NCI-H524 treated with DMSO at 0.1 percent for 48 hours (cell line): ENCODE measurements at places on chromosomes 5 and 9.

DNA sequence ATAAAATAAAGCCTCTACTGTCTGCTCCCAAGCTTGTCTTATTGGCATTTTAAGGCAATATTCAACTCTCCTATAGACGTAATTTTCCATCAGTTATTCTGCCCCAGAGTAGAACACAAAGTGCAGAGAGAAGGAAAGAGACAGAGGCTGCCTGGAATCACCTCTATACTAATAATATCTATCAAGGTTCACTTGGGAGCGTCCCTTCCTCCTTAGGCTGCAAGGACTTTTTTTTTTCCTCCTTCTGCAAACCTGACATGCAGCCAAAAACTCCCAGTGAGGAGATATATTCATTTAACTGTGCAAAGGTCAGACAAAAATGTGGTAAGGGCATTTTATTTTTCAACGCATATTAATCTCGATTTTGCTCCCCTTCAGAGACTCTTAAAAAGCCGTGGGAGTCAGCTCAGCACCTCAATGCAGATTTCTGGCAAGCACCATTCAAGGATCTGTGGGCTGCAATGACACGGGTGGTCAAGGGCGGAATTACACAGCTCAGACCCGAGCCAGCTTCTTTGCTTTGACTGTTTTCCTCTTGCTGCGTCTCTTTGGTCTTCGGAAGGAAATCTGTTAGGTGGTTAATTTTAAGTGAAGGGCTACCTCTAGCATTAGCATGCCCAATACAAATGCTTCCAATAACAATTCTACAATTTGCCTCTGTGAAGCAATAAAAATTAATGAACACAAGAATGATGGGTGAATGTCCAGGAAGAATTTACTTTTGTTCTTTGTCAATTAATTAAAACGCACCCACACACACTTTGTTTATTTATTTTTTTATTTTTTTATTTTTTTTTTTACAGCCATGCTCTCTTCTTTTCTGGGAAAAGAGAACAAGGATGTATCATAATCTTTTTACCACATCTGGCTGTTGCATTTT lies 587.7 kb upstream of the GRAMD2B start:
- DNase-seq = no peak

- DNase-seq = no peak
These were observed 107.5 kb downstream of the KCNN2 start for GRCh38 chr5:114469372-114469771.

DNA sequence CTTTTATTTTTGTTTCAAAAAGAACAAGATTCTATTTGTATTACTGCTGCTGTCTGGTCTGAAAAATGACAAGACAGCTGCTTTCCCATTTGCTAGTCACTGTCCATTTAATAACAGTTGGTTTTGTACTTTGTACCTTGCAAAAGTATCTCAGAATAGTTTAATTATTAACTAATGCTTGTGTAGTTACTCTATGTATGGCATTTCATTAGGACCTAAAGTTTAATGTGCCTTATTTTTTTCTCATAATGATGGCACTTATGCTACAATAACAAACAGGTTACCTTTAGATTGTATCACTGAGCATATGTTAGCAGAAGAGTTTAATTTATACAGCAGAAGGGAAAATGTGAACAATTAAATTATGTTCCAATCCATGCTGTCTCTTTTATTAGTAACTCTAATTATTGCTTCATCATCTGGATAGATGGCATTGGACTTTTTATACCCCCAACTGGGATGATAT lies 134.2 kb downstream of the CDH10 start:
- no peak for DNase-seq

GRCh38 chr9:14262827-14263226 lies 51.1 kb downstream of the NFIB start:
- no peak for DNase-seq

DNA sequence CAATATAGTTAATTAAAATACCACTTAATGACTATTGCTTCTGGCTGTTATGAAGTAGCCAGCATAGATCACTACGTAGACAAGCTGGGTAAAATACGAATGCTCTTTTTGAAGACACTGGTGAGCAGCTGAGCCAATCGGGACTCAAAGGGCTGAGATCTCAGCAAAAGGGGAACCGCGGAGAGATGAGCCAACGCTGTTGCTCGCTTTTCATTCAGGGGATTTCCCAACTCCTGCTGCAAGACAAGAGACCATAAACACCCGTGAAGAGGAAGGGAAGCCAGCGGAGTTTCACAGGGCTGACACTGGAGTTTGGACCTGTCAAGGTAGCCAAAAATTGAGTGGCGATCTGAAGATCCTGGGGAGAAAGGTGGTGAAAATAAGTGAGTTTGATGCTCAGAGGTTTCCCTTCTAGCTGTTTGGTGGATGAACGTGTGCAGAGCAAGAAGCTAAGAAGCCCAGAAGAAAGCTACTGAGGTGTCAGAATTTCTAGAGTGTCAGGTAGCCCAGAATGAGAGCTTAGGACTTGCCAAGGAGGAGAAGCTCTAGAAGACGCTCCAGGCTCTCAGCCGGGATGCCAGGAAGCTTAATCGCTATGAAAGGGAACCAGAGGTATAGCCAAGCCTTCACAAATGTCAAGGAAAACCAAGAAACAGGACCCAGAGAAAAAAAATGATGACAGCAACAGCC lies 79.6 kb upstream of the RNU6ATAC start:
- no peak for DNase-seq

- DNase-seq = no peak
These were observed 5.5 kb downstream of the IL31RA start for GRCh38 chr5:55856516-55857246.

- no peak for DNase-seq
These were observed 34.3 kb upstream of the RNF130 start for GRCh38 chr5:180105827-180106312.

- DNase-seq = no peak
These were observed 99.9 kb downstream of the ENC1 start for GRCh38 chr5:74540622-74541021.

- no peak for DNase-seq
These were observed 570.8 kb upstream of the TLE4 start for GRCh38 chr9:79001012-79001411.

DNA sequence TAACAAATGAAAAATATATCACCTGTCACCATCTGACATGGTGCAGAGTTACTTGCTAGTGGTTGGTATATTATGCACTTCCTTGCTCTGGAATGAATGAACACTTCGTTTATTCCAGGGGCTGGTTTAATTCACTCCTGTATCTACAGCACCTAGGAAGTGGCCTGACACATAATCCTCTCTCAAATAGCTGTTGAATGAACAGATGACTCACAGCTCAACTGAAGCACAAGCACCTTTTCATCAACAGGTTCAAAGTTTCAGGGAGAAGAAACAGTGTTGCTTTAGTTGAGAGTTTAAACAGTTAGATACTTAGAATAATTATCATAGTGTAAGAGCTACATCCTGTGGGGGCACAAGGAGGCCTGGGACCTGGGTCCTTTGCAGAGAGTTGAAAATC lies 135.0 kb upstream of the DAP start:
- DNase-seq = no peak

- DNase-seq = no peak
These were observed 60.0 kb downstream of the SGCD start for GRCh38 chr5:156386976-156387375.

GRCh38 chr9:113012492-113012891 lies 500 bp upstream of the ZNF883 start:
- no peak for DNase-seq

- no peak for DNase-seq
These were observed 37.3 kb downstream of the SEC61B start for GRCh38 chr9:99259231-99259918.

GRCh38 chr5:1031306-1031959 lies 22.8 kb downstream of the NKD2 start:
- DNase-seq = no peak

- no peak for DNase-seq
These were observed 312.5 kb downstream of the ACTL7B start for GRCh38 chr9:108543251-108543778.

DNA sequence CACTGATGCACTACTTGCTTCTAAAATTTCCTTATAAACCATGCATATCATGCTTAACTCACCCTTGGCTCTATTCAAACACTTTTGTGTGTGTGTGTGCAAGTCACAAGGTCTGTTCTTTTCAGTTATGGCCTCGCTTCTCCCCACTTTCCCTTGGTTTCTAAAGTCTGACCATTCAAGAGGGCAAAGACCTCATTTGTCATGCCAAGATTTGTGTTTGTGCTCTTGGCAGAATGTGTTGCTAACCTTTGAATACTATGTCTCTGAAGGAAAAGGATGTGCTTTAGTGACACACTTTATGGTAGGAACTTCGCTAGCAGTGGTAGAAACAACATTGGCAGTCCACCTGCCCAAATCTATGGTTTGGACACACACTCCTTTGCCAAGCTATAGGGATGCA lies 50.4 kb downstream of the SNX18 start:
- DNase-seq = no peak

DNA sequence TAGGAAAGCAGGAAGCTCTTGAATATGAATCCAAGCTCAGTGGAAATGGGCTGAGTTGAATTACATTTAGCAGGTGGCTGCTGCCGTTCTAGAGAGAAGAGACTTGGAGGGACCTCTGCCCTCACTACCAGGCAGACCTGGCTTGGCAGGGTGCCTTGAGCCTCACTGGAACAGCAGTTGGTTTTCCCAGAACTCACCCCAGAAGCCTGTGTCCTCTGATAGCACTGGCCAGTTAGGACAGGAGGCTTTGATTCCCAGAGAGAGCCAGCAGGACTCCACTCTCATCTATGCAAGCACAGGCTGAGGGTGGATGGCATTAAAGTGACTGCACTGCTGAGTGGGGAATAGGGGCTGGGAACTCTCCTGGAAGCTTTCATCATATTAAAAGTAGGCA lies 54.8 kb downstream of the PWWP2A start:
- no peak for DNase-seq

GRCh38 chr5:77915346-77915745 lies 139.2 kb upstream of the TBCA start:
- DNase-seq = no peak

DNA sequence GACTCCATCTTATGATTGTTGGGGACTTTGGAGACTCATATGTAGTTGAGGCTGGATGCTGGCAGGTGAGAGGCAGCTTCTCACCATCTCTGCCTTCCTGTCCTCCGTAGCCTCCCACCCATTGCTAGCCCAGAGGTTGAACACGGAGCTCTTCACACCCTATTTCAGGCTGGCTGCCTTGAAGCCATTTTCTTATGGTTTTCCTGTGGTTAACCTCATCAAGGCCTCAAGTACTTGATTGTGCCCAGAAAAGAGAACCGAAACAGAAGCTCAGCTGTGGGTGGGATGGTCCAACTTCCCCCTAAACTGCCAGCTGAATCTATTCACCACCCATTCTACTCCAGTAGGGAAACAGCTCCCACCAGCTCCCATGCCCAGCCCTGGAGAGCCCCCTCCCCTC lies 102.9 kb downstream of the LIFR start:
- no peak for DNase-seq

- no peak for DNase-seq
These were observed 4.5 kb downstream of the CAMK2A start for GRCh38 chr5:150285114-150285513.

DNA sequence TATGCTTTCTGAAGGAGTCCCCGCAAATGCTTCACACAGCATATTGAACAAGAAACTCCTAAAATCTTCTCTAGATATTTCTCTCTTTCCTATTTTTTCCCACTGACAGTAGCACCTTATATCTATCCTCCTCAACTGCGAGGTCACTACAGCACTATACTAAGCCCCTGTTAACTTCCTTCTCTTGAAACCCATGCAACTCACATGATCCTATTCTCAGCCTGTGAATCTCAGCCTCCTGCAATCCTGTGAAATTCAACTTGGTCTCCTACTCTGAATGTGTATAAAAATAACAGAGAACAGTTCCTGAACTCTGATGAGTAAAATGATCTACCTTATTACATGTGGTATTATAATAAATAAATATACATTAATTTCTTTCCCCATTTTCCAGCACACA lies 6.1 kb upstream of the PLGRKT start:
- no peak for DNase-seq
